Pulmonary artery endothelial cell (primary cell): ENCODE measurements at places on chromosomes 3 and 15. TPM values are rescaled to one million over a fixed set of nuclear protein-coding genes. Genes with fewer than 3 reads are reported as not detected.

The EBLN2 gene
- total RNA-seq = 4.2 and 6.7 TPM in 2 replicates

The CYP1A1 gene
- total RNA-seq = 1.2 and 1.3 TPM in 2 replicates

DNA sequence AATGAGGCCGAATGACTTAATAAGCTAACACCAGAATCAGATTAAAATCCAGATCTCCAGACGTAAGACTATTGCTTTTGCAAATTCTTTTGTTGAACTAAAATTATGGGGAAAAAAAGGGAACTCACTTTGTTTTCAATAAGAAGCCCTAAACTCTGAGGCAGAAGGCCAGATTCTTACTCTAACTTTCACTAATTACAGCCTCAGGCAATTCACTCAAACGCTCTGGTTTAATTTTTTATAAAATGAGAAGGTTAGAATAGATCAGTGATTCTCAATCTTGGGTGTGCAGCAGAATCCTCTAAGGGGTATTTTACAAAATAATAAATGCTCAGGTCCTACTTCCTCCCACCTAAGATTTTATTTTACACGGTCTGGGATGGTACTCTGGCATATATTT is 38.1 kb downstream of the C3orf70 start:
- no peak for DNase-seq

- no peak for DNase-seq
Measured at GRCh38 chr3:59540696-59541095, 490.9 kb upstream of the CFAP20DC start.

The RBPMS2 gene
- 0.07 TPM in 1 of 2 replicates, not detected in the other for total RNA-seq

GRCh38 chr3:128378631-128379347 is 87.9 kb downstream of the DNAJB8 start:
- no peak for DNase-seq

- DNase-seq = no peak
Measured at GRCh38 chr3:61541694-61542093, 19.7 kb upstream of the PTPRG start.

The ACTC1 gene
- total RNA-seq = not detected in 2 replicates

DNA sequence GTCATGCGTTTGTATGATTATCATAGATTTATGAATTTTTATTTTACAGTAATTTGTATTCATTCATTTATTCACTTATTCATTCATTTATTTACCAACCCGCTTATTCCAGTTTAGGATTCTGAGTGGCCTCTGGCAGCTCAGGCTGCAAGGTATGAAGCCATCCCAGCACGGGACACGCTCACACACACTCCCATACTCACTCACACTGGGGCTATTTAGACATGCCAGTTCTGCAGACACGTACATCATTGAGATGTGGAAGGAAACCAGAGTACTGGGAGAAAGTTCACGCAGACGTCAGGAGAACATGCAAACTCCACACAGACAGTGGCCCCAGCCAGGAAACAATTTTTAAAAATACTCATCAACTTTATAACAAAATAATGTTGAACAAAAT is 5.1 kb downstream of the CDIN1 start:
- no peak for DNase-seq

The ASB14 gene
- under 0.01 TPM in 1 of 2 replicates, not detected in the other for total RNA-seq

The NKIRAS1 gene
- 6.3 and 10.0 TPM in 2 replicates for total RNA-seq

DNA sequence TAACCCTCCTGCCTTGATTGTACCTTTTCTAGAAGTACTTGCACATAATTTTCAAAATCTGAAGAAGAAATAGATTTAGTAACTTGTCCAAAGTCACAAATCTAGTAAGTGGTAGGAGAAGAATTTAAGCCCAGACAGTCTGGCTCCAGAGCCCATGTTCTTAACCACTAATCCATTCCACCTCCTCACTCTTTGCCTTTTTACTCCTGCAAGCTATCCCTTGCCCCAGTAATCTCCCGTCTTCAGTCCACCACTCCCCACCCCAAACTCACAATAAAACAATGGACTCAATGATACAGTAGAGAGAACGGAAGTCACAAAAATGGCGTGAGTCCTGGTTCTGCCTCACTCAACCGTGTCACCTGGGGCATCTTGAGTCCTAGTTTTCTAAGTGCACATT is 48.7 kb downstream of the SETMAR start:
- DNase-seq = no peak

DNA sequence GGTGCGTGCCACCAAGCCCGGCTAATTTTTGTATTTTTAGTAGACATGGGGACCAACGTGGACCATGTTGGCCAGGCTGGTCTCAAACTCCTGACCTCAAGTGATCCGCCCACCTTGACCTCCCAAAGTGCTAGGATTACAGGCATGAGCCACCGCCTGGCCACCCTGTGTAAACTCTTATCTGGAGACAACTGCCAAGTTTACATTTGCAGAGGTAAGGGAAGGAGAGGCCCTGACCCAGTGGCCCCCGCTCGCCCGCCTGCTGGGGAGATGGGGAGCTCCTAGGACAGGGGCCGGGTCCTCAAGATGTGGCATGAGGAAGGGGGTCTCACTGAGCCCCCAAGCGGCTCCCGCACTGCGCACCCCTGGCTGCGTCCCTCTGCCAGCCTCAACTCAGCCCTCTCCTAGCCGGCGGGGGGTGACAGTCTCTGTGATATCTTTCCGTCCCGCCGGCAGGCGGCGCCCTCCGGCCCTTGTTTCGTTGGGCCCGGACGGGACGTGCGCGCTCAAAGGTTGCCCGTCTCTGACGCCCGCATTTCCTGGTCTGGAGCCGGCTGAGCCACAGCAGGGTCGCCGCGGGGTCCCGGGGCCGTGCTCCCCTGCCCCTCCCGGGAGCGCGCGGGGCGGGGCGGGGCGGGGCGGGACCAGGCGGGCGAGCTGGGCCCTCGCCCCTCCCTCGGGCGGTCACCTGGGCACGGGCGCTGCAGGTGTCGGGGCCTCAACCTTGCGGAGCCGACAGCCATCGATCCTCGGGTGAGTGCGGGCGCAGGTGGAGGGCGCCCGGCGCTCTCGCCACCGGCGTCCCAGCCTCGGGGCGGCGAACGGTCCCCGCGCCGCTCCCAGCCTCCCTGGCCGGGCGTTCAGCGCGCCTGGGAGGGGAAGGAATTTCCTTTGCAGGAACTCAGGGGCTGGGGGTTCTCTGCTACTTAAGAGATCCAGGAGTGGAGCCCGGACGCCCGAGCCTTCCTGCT is at the start of gene GPR160:
Gene GPR160 (plus strand): TSS at position 533 of the 971 bp plus-strand sequence. CDS start 45,978 bp downstream, outside the sequence.
- DNase-seq = no peak

DNA sequence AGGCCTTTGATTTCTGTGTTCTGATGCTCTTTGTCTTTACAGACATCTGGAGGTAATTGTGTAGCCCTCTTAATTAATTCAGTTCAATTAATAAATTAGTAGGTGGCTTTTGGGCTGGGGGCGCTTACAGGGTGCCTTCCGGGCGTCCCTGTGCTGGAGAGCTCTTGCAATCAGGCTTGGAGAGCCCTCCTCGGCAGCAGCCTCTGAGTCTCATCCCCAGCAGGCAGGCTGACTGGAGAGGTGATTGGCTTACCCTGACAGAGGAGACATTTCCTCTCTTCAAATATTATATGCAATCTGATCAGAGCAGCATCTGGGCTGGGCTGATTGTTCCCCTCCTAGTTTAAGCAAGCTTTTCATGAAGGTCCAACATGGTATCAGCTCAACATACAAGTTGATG is 250.7 kb downstream of the LPP start:
- no peak for DNase-seq

The RASGRP1 gene
- 0.04 and 0.20 TPM in 2 replicates for total RNA-seq

DNA sequence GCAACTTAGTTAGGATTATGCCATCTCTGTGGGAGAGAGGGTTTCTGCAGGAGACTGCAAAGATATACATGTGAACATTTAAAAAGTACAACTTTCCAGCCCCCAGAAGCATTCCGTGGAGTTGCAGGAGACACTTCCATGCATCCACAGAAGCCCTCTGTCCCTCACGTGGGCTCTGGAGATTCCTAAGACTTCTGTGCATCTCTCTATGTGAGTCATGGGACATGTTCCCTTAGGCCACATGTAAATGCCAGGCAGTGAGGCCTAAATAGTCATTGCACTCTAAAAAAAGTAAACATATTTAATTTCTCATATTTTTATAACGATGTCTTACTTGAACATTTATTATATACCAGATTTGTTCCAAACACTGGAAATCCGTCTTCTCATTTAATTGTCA is 126.5 kb upstream of the ROPN1 start:
- DNase-seq = no peak

DNA sequence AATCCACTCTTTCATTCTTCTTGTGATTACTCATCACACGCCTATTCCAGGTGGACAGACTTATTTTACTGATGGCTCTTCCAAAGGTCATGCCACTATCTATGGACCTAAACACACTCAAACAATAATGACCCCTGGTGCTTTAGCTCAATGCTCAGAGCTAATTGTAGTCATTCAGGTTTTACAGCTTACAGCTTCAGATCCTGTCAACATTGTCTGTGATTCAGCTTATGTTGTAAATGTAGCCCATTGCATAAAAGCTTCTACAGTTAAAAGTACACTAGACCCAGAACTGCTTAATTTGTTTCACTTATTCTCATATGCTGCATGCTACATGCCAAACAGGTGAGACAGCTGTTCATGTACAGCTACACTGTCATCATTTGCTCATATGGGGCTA is 49.2 kb downstream of the LSM3 start:
- DNase-seq = no peak

GRCh38 chr15:99058421-99058870 is 46.4 kb upstream of the SYNM start:
- no peak for DNase-seq

GRCh38 chr3:176795891-176796290 is 401.4 kb downstream of the TBL1XR1 start:
- no peak for DNase-seq

GRCh38 chr3:23161308-23161707 is 41.8 kb upstream of the UBE2E2 start:
- no peak for DNase-seq

The APOD gene
- 1.3 and 25.1 TPM in 2 replicates for total RNA-seq

The GLDN gene
- total RNA-seq = not detected in 2 replicates

DNA sequence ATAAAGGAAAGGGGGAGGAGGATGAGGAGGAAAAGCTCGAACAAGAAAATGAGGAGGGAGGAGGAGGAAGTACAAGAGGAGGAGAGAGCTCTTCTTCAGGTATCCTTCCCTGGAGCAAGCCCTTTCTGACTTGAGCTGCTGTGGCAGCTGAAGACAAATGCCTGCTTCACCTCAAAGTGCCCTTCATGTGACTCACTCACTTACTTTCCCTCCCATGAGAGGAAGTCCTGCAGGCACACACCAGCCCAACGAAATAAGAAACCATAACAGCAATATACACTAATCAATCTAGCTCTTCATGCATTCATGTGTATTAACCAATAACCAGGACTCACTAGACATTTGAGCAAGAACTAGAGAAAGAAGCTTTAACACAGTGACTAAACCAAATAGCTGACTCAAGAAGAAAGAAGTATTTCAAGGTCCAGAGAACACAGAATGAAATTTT is 251.9 kb downstream of the IGSF11 start:
- DNase-seq = no peak

DNA sequence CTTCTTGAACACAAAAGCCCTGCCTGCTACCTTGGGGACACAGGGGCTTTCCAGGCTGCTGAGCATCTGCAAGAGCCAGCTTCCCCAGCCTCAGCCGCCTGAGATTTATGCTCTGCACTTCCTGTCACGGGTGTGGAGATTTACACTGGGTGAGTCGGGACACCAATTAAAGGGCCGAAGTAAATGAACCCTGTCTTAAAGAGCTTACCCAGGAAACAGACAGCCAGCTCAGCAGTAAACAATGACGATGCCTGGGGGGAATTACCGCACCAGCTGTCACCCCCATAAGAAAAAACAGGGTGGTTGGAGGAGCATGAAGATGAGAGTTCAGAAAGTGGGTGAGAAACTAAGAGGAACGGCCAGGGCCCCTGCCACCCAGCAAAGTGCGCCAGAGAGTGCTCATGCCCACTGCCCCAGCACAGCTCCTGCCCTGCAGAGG is 37.5 kb upstream of the IQSEC1 start:
- no peak for DNase-seq

DNA sequence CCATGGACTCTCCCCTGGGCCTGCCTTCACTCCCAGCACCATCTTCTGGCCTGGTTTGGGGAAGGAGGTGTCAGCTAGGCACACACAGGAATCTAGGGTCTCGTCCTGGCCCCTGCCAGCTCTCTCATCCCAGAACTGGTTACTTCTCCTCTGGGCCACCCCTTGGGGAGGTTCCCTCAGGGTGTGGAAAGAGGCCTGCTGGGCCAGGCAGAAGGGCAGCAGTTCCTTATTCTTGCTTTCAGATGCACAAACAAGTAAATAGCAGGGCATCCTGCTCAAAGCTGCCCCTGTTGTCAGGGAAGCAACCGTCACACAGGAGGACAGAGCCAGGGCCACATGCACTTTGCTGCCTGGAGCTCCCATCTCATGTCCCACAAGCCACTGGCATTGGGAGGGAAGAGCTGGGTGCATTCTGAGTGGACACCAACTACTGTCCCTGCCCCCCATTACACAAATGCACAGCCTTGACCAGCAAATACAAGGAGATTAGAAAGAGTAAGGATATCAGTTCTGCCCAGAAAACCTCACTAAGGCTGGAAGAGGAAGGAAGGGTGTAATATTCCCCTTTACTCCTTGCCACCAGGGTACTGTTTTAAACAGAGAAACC is 108.8 kb upstream of the HACD2 start:
- DNase-seq = no peak

GRCh38 chr15:80127911-80128310 is 24.9 kb upstream of the FAH start:
- DNase-seq = no peak

The MNS1 gene
- 0.92 and 1.5 TPM in 2 replicates for total RNA-seq

- DNase-seq = peak; percentile 33
Measured at GRCh38 chr15:99450896-99451358, 114.9 kb upstream of the MEF2A start.

The PLSCR5 gene
- total RNA-seq = not detected in 2 replicates

- no peak for DNase-seq
Measured at GRCh38 chr15:70523192-70523591, 240.2 kb downstream of the UACA start.

The IL17RB gene
- total RNA-seq = not detected in 2 replicates
